Inflammatory macrophage (primary cell): ENCODE measurements at places on chromosomes 5 and 9.

DNA sequence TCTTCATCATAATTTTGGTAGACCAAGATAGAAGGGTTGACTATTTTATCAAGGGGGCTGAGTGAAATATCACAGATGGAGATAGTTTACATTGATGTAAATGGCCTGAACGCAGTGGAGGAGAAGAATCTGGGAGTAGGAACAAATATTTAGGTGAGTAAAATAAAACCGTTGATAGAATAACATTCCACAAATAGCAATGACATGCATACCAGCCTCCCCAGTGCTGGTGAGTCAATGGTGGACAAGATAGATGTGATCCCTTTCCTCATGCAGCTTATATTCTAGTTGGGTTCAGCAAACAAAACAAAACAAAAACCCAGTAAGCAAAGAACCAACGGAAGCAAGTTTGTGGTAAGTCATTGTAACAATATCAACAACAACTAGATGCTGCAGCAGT lies 385.2 kb downstream of the FAM170A start:
- DNase-seq = no peak

GRCh38 chr5:39587675-39588074 lies 162.9 kb upstream of the DAB2 start:
- DNase-seq = no peak

DNA sequence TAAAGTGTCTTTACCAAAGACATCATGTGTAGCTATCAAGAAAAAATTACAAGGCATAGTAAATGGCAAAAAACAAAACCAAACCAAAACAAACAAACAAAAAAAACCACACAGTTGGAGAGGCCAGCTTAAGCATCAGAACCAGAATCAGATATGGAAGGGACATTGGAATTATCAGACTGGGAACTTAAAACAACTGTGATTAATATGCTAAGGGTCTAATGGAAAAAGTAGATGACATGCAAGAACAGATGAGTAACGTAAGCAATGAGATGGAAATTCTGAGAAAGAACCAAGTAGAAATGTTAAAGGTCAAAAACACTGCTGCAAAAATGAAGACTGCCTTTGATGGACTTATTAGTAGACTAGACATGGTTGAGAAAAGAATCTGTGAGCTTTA lies 75.9 kb downstream of the FBXO38 start:
- DNase-seq = no peak

DNA sequence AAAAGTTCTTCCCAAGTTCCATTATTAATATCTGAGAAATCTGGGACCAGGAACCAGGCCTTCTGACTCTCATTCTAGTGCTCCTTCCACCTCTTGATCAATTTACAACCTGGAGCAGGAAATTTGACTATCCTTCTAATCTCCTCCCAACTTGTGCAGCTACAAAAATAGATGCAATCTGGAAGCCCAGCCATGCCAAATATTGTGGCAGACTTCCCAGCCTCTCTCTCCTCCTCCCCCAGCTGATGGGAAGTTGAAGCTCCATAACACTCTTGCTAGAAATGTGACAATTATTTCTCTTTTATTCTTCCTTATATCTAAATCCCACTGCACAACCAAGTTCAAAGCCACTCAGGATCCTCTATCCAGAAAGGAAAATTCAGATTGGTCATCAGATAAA lies 252.1 kb downstream of the SEC61B start:
- no peak for DNase-seq

- no peak for DNase-seq
Observed at GRCh38 chr5:88955403-88955802, 72.4 kb upstream of the MEF2C start.

- peak; percentile 91 for DNase-seq
Observed at GRCh38 chr9:137254624-137255447, at the start of gene NELFB. Gene NELFB (plus strand): TSS chr9:137255327.

- no peak for DNase-seq
Observed at GRCh38 chr5:170508660-170509347, 5.0 kb downstream of the KCNIP1 start.

GRCh38 chr9:4984171-4984620 lies 876 bp upstream of the JAK2 start:
- no peak for DNase-seq

- no peak for DNase-seq
Observed at GRCh38 chr5:79205965-79206364, 30.0 kb upstream of the JMY start.

DNA sequence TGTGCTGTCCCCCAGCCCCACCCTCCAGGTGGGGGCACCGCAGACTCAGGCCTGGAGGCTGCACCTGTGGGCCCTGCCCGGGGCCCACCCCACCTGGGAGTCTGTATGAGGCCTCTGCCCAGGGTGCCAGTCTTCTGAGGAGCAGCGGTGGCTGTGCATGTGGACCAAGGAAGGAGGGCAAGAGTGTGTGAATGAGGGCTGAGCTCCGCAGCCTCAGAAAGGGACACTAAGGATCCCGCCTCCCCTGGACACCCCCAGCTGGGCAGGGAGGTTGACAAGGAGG lies 19.1 kb downstream of the FGD3 start:
- DNase-seq = no peak
